ENCODE measurements at places on chromosomes 13 and 19.

- DNase-seq = no peak
Measured at GRCh38 chr19:54803410-54803809, at the start of gene KIR2DL4. Gene KIR2DL4 (plus strand): TSS chr19:54803610. CDS start chr19:54803652, 42 bp downstream.

DNA sequence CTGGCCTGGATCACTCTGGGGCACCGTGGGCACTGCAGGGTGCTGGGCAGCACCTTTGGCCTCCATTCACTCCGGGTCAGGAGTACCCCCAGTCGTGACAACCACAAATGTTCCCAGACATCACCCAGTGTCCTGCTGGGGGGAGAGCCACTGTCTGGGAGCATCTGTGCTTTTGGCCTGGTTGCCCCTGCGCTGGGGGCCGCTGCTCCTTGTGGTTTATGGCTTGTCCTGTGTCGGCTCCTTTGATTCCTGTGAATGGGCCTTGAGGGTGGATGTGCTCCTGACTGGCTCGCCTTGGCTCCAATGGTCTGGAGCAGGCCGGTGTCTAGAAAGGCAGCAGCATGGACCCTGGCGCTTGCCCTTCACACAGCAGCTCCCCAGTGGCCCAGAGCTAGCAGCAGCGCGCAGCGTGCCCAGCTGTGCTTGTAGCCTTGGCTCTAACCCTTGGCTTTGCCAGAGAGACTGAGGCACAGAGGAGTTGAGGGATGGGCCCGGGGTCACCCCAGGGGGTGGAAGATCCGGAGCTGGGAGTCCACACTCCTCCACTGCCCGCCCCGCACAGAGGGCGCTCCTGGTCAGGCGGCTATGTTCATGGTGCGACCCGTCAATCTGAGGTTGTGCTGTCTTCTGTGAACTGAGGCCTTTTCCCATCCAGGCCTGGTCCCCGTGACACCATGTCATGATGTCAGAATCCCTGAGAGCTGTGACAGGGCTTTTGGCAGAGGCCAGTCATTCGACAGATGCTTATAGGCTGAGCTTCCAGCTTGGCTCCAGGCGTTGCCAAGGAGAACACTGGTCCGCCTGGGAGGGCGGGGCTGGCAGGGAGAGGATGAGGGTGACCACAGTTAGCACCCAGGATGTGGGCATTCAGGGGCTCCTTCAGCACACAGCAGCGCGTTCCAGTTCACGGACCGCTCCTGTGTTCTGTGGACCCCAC is 4.1 kb downstream of the DAZAP1 start:
- no peak for DNase-seq

- DNase-seq = peak; percentile 58
Measured at GRCh38 chr19:16771618-16772017, 52.0 kb downstream of the NWD1 start.

DNA sequence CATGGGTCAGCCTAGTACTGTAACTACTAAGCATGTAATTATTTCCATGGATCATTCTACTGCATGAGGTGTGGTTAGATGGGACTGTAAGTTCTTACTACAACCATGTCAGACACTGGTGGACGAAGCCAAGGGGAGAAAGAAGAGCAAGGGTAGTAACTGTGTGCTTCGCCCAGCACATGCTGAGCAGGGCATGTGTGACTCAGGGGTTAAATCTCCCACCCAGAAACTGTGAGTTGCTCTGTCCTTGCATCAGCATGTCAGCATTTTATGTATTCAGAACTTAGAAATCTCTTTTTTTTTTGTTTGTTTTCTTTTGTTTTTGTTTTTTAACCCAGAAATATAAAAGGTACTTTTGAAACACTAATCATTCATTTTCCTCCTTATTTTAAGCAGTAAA is 436.6 kb upstream of the KLF12 start:
- no peak for DNase-seq

DNA sequence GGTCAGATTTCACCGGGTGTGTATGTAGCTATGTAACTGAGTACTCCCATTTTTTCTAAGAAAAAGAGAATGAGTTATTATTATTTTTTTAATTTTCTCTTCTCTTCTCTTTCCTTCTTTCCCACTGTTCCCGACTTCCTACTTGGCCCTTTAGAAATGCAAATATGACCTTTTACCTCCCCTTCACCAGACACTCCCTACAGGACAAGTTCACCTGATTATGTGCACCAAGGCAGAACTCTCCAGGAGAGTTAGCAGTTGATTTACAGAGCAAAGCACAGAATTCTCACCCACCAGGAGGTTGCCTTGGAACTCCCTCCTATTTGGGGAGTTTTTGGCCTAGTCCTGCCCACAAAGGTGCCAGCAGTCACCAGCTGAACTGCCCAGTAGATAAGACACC is 49.5 kb upstream of the GPR12 start:
- no peak for DNase-seq

DNA sequence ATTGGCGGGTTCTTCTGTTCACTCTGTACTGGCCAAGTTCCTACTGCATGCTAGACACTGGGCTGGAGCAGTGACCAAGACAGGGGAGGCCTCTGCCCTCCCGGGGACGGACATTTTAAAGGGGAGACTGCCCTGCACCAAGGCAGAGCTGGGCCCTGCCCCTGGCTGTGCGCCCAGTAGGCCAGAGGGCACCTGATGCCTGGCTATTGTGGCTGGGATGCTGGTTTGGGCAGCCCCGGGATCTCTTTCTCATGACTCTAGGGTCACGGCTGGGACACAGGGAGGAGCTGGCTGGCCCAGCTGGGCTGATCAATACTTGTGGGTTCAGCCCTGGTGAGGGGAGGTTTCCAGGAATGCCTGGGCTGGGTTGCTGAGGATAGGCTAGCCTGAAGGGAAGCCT is 17.7 kb downstream of the LIPE start:
- no peak for DNase-seq

- no peak for DNase-seq
Measured at GRCh38 chr19:2483084-2483483, 7.2 kb downstream of the GADD45B start.

DNA sequence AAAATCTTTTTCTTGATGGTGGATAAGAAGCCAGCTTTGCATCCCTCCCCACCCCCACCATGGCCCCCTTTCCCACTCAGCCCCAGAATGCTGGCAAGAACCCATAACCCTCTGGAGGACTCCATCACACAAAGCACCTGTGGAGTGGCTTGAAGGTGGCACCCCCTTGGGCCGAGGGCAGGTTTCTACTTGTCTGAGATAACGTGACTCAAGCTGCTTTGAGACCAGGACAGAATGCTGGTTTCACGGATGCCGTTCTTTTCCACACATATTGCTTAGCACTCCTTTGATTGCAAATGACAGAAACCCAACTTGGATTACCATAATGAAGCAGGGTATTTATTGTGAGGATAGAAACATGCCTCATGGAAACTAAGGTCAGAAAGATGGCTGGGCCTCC is 82.2 kb downstream of the LACC1 start:
- no peak for DNase-seq

DNA sequence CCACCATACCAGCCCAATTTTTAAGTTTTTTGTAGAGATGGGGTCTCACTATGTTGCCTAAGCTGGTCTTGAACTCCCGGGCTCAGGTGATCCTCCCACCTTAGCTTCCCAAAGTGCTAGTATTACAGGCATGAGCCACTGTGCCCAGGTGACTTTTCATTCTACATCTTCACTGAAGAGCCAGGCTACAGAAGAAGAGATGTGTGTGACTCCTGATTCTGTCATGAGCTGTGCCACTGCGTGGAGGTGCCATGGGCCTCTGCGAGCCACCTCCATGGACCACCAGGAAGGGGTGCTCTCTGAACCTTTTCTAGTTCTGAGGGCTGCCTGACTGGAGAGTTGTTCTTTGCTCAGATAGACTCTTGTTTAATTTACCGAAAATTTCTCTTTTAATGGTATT is 56.6 kb upstream of the RANBP3 start:
- no peak for DNase-seq

- peak; percentile 48 for DNase-seq
Measured at GRCh38 chr13:59391696-59392095, 772.0 kb downstream of the DIAPH3 start.

- no peak for DNase-seq
Measured at GRCh38 chr19:41695745-41696144, 7.7 kb upstream of the CEACAM7 start.

DNA sequence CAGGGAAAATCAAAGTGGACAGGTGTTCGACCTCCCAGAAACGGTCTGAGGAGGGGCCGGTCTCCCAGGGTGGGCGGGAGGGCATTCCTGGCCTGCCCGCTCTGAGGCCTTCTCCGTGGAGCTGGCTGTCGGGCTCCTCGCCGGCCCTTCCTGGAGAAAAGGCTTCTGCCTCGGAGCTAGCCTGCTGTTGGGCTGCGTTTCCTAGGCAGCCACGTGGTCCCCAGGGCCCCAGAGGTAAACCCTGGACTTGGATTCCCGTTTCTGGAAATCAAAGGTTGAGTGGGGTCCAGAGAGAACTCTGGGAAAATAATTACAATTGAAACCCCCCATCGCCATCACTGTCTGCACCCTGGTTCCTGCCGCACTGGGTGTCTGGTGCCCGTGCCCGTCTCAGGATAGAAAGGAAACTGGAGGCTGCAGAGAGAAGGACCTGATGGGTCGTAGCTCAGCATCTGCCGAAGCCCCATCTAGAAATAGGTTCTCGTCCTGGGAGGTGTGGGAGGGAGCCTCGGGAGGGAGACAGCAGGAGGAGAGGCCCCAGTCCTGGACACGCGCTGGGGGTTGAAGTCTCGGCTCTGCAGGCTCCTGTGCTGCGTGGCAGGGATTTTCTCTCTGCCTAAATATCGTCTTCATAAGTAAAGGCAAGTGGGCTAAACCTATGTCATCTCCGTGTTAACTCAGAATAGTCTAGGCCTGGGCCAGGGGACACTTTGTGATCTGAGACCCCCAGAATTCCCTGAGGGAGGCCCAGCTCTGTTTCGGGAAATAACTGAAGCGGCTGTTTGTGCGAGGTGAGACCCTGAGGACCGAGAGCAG is 7.7 kb upstream of the PROZ start:
- DNase-seq = no peak

- no peak for DNase-seq
Measured at GRCh38 chr13:44281252-44282000, 92.2 kb upstream of the SERP2 start.

GRCh38 chr13:99967869-99968520 is 3.6 kb downstream of the ZIC5 start:
- DNase-seq = no peak

DNA sequence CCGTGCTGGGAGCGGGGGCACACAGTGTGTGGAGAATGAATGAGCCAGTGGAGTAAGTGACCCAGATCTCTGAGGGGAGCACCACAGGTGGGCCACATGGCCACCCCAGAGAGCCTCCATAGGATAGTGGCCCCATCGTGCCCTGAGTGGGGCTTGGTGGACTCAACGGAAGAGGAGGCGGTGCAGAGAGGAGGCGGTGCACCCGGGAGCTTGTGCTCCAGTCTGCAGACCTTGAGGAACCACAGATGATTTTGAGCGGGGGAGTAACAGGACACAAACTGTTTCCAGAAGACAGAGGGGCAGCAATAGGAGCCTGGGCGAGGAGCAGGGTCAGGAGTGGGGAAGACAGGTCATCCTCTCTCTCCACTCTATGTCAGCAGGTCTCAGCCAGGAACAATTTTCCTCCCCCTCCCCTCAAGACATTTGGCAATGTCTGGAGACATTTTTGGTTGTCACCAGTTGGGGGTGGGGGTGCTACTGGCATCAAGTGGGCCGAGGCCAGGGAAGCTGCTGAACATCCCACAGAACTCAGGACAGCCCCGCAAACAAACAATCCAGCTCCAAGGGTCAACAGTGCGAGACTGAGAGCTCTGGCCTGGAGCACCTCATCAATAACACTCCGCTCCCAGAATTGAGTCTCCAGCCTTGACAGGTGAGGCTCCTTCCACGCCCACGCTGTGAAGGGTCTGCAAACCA is 182.2 kb downstream of the USP12 start:
- no peak for DNase-seq

DNA sequence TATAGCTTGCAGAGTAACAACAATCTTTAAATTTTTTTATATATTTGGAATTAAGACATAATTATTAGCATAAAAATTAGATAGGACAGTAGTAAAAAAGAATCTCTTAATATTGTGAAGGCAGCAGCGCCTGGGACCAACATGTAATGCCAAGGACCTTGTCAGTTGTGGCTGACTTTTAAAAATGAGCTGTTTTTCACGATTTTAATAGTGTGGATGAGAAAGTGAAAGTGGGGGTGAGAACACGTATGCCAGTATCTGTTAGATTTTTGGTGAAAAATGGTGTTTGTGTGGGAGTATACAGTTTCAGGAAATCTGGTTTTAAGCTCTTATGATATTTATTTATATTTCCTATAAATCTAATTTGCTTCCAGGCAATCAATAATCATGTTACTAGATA is 125.2 kb downstream of the LMO7 start:
- DNase-seq = no peak

DNA sequence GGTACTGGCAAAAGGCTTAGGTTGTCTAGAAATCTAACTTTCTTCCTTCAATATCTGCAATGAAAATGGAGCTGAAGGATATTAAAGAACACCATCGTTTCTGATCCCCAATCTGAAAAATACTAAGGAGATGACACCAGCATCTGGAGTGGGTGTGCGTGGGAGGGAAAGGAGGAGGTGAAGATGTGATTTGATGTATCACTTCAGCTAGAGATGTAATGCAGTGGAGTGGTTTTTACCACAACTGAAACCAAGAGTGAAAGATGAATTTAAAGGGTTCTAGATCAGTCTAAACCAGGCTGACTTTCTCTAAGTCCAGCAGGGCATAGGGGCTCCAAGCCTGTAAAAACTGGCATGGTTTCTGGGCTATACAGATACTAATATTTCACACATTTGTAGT is 148.4 kb downstream of the AKAP11 start:
- DNase-seq = peak; percentile 48

GRCh38 chr19:39834287-39834841 is 402 bp upstream of the DYRK1B start:
- no peak for DNase-seq

- no peak for DNase-seq
Measured at GRCh38 chr13:79988573-79988972, 352.4 kb downstream of the SPRY2 start.

DNA sequence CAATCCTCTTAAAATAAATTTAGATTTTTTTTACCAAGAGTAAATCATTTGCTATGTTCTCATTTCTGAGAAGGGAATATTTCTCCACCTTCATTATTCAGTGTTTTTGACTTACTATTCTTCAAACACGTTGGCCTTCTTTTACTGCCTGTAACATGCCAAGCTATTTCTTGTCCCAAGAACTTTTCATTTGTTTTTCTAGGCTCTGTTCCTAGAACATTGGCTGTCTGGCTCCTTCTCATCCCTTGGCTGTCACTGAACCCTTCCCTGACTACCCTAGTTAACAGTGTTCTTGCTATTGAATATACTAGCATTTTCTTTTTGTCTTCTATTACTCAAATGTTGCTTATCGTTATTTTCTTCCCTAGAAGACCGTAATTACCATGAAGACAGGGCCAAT is 248.1 kb downstream of the ITGBL1 start:
- no peak for DNase-seq

Measured in stimulated activated CD4-positive, alpha-beta T cell treated with anti-CD3 and anti-CD28 coated beads, Interleukin-15, amount 100 ng/mL, for 48 hours (primary cell).